ENCODE measurements at places on chromosomes 2 and 18.
A peak's percentile ranks its signal among the peaks of the same experiment; 100 is the strongest.

- DNase-seq = no peak
These were observed 269.7 kb downstream of the ALPK2 start for GRCh38 chr18:58359218-58359617.

DNA sequence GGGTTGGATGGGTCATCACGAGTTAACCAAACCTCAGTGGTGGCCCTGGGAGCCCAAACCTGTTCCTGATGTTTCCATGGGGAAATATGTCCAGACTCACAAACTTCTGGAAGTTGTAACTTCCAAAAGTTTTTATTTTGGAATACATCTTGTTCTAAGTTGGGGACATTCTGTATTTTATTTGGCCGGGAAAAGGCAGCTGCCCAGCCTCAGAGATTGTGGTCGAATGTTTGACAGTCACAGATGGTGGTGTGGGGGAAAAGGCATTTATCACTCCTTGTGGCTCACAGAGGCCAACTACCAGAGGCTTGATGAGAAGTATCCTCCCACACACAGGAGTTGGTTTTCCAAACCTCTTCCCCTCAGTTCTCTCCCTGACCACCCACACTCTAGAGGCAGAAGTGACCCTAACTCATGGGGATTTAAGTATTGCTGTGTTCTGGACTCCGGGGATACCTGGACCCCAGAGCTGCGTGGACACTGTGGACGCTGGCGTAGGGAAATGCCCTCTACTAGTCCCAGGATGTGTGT is 124.7 kb upstream of the PPP1CB start:
- no peak for DNase-seq

DNA sequence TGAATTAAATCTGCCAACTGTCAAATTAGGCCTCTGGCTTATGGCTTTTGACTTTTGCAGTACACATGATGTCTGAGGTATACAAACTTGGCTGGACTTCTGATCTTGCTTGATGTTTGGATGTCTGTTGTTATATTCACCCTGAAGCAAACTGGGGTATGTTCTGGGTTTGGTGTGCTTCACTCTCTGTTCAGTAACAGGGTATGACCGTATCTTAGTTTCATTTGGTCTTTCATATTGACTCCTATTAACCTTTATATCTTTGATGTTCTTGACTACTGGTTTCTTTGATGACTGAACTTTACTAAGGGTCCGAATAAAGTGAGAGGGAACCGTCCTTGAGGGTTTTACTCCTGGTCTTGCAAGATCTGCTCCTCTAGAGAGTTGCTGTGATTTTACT is 8.2 kb downstream of the CKAP2L start:
- no peak for DNase-seq

DNA sequence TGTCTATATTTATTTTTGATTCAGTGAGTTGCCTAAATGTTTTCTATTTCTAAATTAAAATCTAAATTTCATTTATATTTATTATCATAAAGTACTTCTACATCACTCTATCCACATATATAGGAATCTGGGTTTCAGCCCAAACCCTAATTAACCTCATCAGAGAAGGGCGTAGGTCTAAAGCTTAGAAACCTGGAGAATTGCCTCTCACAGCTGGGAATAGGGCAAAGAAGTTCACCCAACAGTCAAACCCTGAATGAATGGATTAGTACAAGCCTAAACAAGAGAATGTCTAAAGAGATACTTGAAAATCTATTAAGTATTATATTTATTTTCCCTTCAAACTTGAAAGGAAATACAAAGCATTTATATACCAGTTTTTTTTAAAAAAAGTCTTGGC is 26.2 kb downstream of the TFPI start:
- no peak for DNase-seq

DNA sequence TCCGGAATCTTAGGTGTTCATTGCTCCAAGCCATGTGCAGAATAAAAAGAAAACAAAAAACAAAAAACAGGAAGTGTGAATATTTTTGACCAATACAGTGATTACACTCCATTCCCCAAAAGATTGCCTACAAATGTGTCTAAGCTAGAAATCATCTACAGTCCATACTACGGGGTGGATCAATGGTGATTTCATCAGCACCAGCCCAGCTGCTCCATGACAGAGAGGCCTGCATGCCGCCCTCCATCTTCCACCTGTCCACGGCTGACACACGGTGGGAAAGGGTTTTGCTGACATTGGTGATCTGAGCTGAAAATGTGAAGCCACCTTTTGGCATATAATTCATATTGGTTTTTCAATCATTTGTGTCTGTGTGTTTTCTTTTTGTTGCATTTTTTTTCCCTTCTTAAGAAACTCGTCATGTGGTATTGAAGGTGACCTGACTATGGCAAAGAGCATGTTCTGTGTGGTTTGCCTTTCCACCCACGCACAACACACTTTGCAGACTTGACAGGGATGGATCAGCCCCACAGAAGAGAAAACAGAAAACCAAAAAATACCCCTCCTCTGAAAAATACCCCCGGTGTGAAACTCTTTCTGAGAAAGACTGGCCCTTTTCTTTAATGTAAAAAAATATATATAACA is 533.1 kb downstream of the RNF144A start:
- DNase-seq = no peak

DNA sequence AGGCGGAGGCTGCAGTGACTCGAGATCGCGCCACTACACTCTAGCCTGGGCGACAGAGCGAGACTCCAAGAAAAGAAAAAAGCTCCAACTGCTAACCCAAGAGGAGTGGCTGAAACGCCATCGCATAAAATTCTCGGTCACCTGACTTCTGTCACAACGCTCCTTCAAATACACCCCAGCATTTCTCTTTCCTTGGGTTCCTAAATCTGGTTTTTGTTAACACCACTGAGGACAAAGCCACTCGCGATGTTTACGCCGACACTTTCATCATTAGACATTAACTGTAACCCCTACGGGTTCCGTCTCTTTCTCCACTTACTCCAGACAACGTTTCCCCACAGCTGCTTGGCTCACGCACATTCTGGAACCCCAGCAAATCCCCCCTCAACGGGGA is 679 bp downstream of the CLK1 start:
- peak; percentile 37 for DNase-seq
